ENCODE measurements at places on chromosomes 12 and 14.

- no peak for DNase-seq
Observed at GRCh38 chr12:85130646-85131045, 94.5 kb downstream of the LRRIQ1 start.

- DNase-seq: no peak
Observed at GRCh38 chr12:110785240-110785639, 42.5 kb upstream of the PPP1CC start.

DNA sequence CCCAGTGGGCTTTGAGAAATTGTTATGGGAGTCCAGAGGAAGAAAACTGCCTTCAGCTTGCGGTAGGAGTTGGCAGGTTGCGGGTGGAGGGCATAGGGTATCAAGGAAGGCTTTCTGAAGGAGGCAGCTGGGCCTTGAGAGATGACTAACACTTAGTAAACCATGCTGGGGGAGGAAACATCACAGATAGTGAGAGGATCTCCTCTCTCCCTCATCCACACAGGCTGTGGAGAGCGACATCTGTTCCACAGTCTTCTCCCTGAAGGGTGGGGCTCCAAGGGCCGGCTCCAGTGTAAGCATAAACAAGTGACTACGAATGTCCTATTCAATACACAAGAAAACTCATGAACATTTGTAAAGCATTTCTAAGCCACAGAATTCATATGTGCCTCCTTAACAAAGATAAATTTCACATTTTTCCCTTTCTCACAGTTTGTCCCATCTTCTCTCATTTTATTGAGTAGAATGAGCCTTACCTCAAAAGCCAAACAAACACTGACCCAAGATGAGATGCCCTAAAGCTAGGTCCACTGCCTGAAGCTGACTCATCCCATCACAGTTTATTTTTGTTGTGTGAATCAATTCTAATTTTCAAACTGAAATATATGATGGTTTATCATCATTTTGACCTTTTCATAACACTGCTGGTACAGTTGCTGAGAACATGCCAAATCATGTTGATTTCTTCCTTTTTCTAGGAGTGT, 227.9 kb downstream of the SLC25A21 start:
- no peak for DNase-seq

DNA sequence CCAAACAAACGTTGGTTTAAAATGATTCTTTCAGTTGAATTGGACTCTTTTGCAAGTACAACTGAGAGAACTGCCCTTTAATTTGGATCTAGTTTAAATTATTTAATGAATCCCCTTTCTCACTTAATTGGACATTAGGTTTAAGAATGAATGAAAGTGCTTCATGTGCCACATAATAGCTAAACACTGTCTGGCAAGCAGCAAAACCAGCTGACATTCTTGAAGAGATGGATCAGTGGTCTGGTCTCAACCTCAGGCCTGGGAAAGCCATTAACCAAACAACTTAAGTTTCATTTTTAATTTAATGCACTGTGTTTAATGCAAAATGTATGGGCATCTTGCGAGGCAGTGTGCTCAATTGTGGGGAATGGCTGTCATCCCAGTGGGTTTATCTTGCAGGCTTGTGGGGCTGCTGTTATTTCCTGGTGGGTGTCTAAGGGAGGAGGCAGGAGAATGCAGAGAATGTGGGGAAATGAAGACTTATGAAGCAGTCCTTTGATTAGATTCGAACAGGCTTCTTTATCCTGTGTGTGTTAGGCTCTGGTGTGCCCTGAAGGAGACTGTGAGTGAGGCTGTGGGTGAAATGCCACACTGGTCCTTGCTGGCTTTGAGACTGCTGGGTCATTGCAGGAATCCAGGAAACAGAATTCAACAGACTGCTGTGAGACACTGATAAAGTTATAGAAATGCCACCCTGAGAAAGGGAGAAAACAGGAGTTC, 144.1 kb upstream of the PELI2 start:
- no peak for DNase-seq

DNA sequence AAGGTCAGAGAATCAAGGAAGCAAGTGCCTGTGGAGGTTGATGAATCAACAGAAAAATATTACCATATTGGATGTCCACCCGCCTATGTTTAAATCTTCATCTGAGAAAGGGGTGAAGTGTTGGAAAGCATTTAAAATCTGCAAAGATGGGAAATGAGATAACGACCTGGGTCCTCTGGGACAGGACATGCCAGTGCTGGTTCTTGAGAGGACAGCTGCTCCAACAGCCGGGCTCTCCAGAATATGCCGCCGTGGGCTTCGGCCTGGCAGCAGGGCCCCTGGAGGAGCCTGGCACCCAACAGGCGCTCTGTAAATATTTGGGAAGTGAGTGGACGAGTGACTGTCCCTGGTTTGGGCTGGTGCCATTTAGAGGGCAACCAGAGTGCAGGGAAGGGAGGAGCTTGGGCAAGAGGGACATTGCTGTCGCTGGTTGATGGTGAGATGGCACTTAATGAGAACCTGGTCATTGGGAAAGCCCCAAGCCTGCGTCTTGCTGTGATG, 129.9 kb downstream of the KCNA5 start:
- no peak for DNase-seq

DNA sequence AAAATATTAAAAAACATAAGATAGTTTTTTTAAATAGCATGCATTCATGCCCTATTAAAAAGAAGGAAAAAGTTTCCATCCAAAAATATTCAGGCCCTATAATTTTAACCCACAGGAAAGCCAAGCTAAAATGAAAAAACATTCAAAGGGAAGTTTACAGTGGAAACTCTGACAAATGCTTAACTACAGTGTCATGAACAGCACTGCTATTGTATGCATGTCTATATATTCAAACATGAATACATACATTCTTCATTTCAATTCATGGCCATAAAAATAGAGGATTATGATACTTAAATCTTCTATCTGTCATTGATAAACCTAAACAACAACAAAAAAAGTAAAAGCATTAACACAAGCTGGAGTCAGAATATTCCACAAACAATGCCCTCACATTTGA, 67.4 kb downstream of the PPP2R5E start:
- DNase-seq: no peak

- DNase-seq: no peak
Observed at GRCh38 chr14:96817750-96818666, 20.8 kb downstream of the VRK1 start.

- no peak for DNase-seq
Observed at GRCh38 chr14:60632257-60632656, 17.0 kb downstream of the SIX1 start.

DNA sequence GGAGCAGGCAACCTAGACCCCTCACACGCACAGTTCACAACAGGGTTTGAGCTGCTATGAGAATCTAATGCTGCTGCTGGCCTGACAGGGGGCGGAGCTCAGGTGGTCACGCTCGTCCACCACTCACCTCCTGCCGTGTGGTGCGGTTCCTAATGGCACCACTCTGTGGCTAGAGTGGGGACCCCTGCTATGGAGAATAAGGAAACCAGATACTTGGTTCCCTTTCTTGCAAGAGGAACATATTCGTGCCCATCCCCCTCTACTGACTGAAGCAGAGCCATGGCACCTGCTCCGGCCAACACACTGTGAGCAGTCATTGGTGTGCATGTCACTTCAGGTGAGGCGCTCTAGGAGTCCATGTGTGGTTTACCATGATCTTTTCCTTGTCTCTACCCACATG, 30.4 kb upstream of the RIMBP2 start:
- no peak for DNase-seq

- DNase-seq: no peak
Observed at GRCh38 chr14:101031721-101032120, 128.2 kb upstream of the RTL1 start.

GRCh38 chr12:32196250-32197198, 89.9 kb downstream of the BICD1 start:
- no peak for DNase-seq

DNA sequence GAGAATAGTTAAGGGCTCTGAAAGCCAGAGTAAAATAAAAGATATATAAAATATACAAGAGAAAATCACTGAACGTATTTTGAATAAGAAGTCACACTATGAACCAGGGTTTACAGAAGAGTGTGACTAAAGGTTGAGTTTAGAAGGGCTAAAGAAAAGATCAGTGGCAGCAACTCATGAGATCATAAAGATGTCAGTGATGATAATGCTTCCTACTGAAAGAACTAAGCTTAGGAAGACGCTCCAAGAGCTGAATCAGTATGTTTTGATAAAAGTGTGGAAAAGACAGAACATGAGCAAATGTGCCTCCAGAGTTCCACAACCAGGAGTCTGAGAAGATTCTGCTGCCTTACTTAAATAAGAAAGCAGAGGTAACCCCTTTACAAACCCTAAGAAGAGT, 74.6 kb downstream of the KITLG start:
- DNase-seq: no peak

GRCh38 chr14:58912287-58912686, 274.5 kb downstream of the DACT1 start:
- DNase-seq: no peak

GRCh38 chr12:116863275-116863767, 17.9 kb downstream of the HRK start:
- DNase-seq: no peak

GRCh38 chr12:94320109-94320508, 139.6 kb downstream of the CEP83 start:
- DNase-seq: no peak

DNA sequence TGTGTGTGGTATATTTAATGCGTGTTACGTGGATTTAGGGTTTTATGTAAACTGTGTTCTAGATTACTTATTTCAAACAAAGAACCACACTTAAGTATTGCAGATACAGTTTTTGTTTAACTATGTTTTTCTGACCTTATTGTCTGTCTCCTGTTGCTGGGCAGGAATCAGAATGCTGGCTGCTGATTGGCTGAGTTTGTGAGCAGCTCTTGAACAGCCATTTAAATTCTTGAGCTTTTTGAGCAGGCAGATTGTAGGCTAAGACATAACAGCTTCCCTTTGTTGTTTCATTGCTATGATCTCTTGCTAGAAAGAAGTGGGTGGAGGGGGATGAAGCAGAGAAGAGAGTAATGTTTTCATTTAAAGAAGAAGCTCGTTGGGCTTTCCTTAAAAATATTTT, 52.2 kb downstream of the ATF7IP start:
- no peak for DNase-seq

- no peak for DNase-seq
Observed at GRCh38 chr14:56868660-56869059, 58.4 kb upstream of the OTX2 start.

- no peak for DNase-seq
Observed at GRCh38 chr12:95116773-95117172, 43.4 kb upstream of the NR2C1 start.

GRCh38 chr14:101934601-101935150, 29.7 kb upstream of the DYNC1H1 start:
- DNase-seq: no peak

GRCh38 chr12:94544355-94544754, 84.7 kb upstream of the CEP83 start:
- no peak for DNase-seq

DNA sequence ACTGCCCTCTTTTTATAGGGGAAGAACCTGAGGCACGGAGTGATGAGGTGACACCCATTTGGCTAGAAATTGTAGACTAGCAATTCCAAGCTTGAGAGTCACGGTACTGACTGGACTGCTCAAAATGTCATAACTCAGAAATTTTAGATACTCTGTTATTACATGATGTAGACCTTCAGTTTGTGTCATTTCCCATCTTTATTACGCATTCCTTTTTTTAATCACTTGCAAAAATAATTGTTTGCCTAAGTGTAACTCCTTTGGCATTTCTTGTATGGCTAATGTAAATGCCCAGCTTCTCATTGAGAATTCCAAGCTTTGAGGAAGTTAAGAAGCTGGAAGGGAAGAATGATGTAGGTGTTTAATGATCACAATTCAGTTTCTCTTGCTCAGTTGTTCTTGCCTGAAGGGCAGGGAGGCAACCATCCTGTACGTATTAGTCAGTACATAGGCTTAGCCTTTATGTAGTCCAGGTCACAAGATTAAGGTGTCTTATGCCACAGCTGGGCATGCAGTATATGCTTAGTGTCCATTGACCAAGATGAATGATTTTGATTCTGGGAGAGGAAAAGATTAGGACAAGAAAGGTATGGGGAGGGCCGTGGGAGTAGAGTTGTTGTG, 68.2 kb upstream of the EVL start:
- no peak for DNase-seq

DNA sequence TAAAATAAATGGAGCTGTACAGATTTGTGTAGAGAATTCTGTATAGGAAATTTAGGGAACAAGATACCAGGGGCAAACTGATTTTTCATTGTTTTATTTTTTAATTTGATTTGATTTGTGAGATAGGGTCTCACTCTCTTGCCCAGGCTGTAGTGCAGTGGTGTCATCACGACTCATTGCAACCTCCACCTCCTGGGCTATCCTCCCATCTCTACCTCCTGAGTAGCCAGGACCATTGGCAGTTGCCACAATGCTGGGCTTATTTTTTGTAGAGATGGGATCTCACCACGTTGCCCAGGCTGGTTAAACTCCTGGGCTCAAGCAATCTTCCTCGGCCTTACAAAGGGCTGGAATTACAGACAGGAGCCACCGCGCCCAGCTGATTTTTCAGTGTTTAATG, 18.0 kb upstream of the TBK1 start:
- DNase-seq: no peak

DNA sequence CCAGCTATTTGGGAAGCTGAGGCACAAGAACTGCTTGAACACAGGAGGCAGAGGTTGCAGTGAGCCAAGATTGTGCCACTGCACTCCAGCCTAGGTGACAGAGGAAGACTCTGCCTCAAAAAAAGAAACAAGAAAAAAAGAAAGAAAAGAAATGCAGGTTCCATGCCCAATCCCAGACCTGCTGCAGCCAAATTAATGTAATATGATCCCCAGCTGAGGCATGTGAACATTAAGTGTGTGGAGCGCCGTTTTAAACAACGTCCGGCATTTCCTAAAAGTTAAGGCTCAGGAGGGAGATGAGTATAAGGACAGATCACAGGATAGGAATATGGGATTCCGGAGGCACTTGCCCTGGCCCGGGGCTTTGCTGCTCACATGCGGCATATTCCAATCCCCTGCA, 162.9 kb downstream of the KSR2 start:
- DNase-seq: no peak

DNA sequence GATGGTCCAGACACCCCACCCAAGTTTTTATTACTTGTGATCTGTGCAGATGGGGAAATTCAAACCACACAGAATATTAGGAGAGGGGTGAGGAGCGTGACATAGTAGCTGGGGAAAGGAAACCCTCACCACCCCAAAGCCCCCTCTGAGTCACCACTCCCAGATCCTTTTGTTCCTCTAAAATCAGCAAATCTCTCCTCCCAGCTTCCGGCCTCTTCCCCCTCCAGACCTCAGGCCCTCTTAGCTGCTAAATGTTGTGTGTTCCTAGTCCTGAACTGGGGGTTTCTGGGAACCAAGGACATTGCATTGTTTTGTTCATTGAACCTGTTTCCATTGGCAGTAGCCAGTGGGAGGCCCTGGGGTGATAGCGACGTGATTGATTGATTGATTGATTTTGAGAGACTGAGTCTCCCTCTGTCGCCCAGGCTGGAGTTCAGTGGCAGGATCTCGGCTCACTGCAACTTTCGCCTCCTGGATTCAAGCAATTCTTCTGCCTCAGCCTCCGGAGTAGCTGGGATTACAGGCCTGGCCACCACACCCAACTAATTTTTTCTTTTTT, 5.9 kb upstream of the ORAI1 start:
- no peak for DNase-seq

DNA sequence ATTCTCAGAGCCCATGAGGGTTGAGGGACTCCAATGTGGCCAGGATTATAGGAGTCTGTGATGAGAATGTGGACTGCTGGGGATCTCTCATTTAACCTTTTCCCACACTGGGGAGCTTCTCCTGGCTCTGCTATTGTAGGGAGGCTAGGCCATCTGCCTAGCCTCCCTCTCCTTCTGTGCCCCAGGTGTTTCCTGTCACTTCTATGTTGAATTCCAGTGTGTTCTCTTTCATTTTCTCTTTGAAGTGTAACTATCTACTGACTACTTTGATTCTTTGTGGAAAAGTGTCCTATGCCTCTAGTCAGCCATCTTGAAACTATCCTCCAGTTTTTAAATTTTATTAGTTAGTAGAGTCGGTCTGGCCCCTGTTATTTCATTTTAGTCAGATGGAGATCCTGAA, 53.4 kb upstream of the ABCD2 start:
- no peak for DNase-seq

All from SK-N-MC (cell line).